ENCODE measurements at places on chromosomes 2 and 18. TPM values are rescaled to one million over a fixed set of nuclear protein-coding genes. Genes with fewer than 3 reads are reported as not detected.

ALK gene
- 0.36 TPM for total RNA-seq

ZSWIM2 gene
- total RNA-seq, result not detected

TBC1D8 gene
- total RNA-seq, result 69.1 TPM

IL36RN gene
- total RNA-seq, result not detected

PARD6G gene
- 26.4 TPM for total RNA-seq

KCNF1 gene
- 0.60 TPM for total RNA-seq

TMEM37 gene
- 2.2 TPM for total RNA-seq

APCDD1 gene
- 98.4 TPM for total RNA-seq

LHCGR gene
- not detected for total RNA-seq

SYT4 gene
- total RNA-seq, result not detected

DCC gene
- total RNA-seq, result 4.4 TPM

LIMS4 gene
- total RNA-seq, result 1.6 TPM

ZNF385B gene
- 0.83 TPM for total RNA-seq

ZNF396 gene
- 4.8 TPM for total RNA-seq

IGFBP2 gene
- total RNA-seq, result 210 TPM

ALLC gene
- total RNA-seq, result not detected

FAHD2B gene
- 18.6 TPM for total RNA-seq

CD28 gene
- total RNA-seq, result 0.21 TPM

SERPINB11 gene
- not detected for total RNA-seq

NR4A2 gene
- 6.6 TPM for total RNA-seq

Data from ureter (tissue), 1 donor.